ENCODE measurements at places on chromosomes 2 and 18. TPM values are rescaled to one million over a fixed set of nuclear protein-coding genes. Genes with fewer than 3 reads are reported as not detected.

CACNB4 gene
- 0.03 TPM for polyA plus RNA-seq

OSBPL1A gene
- 11.5 TPM for polyA plus RNA-seq

SYT4 gene
- not detected for polyA plus RNA-seq

SLC38A11 gene
- polyA plus RNA-seq = not detected

DNA sequence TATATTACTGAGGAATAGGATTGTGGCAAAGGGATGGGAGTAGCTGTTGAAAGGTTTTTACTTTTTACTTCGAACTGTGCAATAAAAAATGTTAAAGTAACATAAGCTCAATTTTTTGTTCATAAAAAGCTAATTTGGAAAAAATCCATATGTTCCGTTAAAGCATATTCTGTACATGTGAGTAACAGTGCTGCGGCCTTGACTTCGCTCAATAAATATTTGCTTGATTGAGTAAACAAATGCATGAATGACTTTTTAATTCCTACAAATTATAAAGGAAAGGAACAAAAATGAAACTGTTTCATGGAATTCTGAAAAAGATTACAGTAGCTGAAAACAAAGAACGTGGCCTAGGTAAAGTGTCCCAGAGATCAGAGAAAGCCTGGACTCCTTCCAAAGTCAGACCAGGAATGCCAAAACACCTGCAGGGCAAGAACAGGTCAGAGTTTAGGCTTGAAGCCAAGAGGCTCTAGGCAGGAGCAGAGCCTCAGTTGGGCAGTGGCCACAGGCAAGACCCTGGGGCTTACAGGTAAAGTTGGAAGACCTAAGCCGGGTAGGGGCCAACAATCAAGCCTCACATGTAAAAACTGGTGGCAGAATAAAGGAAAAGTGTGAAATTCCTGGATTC is 44.3 kb upstream of the FIGN start:
- DNase-seq = no peak

GRCh38 chr2:224781400-224781799 is 65.2 kb upstream of the CCDC195 start:
- DNase-seq = no peak

DNA sequence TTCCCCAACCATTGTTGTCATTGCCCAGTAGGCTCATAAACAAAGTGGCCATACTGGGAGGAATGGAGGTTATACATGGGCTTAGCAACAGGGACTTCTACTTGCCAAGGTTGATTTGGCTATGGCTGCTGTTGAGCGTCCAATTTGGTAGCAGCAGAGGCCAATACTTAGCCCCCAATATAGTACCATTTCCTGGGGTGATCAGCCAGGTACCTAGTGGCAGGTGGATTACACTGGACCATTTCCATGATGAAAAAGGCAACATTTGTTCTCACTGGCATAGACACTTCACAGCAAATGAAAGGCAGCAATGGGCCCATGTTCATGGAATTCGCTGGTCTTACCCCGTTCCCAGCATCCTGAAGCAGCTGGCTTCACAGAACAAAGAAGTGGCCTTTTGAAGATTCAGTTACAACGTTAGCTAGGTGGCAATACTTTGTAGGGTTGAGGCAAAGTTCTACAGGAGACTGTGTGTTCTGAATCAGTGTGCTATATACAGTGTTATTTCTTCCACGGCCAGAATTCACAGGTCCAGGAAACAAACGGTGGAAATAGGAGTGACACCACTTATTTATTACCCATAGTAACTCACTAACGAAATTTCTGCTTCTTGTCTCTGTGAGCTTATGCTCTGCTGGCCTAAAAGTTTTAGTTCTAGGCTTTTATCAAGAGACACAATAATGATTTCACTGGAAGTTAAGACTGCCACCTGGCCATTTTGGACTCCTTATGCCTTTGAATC is 37.5 kb downstream of the FBXO11 start:
- no peak for DNase-seq

DNA sequence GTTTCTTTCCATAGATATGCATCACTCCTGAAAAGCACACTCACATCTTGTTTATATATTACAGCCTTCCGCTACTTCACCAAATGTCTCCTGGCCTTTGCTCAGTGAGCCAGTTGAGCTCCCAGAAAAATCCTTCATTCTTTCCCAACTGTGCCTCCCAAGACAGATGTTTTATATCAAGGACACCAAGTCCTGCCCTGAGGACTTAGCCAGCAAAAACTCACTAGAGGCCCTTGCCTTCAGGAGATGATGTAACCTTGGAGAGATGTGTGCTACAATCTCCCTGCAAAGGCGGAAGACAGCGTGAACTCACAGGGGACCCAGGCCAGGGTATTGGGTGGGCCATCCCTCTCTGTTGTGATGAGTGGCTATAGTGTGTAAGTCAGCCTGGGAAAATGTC is 86.1 kb upstream of the CTAGE1 start:
- DNase-seq = no peak

- DNase-seq = no peak
These were observed 67.5 kb downstream of the FASTKD2 start for GRCh38 chr2:206832873-206833272.

DNA sequence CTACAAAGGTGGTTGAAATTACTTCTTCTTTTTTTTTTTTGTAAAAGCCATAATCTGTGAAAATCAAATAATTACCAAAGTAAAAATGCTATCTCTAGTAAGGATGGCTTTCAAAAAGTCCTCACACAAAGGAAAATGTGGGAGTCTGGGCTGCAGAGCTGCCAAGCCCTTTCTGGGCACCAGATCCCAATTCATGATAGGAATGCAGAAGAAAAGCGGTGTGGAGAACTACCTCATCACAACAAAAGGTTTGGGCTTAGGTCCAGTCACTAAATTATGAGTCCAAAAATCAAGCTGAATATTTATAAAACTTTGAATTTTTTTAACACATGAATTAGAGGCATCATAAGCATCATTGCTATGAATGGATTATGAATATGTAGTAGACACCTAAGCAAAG is 30.8 kb upstream of the EPHA4 start:
- DNase-seq = no peak

GRCh38 chr2:64742678-64743077 is 89.0 kb upstream of the SERTAD2 start:
- DNase-seq = no peak

DNA sequence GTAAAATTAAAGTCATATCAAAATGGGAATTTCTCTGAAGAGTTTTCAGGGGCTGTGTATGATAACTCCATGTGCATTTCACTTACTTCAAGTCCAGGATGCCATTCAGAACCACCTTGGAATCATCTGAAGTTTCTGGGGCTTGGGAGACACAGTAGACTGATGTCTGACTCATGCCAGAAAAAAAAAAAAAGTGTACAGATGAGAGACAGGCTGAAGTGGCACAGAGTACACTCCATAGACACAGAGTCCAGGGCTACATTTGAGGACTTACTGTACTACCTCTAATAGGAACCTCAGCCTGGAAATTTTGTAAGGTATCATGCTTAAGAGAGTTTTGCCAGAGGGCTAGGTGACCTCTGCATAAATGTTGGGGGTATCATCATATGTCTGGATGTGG is 92.0 kb downstream of the SS18 start:
- DNase-seq = no peak
